ENCODE measurements at places on chromosomes 13 and 19.

DNA sequence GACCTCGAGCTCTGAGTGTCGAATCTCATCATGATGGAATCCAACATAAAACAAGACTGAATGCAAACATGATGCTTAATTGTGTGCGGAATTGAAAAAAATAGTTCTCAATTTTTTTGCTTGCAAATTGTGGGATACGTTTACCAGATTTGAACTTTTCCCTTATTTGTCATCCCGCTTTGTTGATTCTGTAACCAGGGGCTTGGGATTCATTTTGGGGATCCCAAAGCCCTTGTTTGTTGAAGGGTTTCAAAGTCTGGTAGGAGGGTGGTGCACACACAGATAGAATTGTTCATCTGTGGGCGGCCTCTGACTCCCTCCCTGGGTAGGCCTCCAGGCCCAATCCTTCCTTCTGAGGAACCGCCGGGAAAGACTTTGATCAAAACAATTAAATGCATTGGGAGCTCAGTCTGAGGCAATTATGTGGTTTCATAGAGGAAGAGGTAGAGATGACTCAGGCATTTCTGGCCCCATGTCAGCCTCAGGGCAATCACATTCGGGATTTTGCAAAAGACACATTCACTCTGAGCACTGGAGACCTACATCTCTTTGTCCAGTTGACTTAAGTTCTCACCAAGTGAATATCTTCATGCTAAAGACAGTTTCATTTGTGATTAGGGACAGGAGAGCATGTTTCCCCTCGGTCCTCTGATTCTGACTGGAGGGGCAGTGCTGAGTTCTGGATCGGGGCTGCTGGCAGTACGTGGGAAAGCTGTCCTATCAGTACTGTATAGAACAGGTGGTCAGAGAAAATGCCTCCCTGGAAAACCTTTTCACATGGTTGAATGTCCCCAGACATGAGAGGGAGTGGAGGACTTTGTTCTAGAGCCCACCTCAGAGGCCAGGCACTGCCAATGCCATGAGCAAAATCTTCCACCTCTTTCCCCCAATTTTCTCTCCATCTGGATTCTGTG is 27.8 kb upstream of the IGFL4 start:
- no peak for DNase-seq

DNA sequence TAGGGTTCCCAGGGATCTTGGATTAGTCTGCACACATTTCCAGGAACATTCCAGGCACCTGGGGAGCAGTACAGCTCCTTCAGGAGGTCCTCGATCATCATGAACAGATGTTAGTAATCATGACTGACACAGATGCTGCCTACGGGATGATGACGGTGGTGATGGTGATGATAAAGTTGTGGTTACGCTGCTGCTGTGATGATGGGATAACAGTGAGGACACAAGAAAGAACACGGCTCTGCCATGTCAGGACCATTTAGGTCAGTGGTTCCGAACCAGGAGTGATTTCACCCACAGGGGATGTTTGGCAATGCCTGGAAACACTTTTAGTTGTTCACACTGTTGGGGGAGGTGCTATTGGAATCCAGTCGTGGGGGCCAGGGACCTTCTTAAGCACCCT is 1193.0 kb downstream of the UQCRFS1 start:
- DNase-seq: no peak

DNA sequence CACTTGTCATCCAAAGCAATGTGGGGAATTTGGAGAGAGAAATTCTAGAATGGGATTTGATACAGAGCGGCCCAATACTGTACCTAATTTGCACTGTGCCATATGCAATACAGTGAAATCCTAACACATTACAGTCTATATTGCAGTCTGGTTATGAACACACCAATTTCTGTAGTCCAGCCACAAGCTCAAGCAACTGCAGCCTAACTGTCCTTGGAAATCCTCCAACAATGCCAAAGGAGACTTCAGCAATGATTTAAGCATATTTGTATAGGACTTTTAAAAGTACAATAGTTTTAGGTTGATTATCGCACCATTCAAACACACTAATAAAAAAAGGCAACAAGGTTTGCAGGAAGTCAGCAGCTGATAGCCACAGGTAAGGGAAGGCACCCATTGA is 17.3 kb downstream of the DIAPH3 start:
- DNase-seq: peak; percentile 26

DNA sequence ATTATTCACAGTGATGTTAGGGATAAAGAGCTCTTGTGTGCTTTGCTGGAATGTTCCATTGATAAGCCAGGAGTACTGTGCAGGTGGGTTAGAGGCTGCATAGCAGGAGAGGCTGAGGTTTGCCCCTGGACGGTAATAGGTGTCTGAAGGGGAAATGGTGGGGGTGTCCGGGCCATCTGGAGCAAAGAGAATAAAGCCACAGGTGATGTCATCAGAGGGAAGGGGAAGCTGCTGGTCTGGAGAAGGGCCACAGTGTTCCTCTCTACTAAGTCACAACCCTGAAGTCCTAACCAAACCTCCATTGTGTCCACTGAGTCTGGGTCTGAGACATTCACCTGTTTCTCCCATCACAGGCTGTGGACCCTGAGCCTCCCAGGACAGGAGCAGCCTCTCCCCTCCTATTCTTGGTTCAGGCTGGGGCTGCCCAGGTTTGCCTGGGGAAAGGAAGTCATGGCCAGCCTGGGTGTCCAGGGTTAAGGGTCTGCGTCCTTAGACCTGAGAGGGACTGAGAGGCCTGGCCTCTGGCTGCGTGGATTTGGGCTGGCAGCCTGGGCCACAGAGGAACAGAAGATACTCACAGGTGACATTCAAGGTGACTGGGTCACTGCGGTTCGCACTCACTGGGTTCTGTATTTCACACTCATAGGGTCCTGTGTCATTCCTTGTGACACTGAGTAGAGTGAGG is 6.8 kb downstream of the CEACAM1 start:
- no peak for DNase-seq

DNA sequence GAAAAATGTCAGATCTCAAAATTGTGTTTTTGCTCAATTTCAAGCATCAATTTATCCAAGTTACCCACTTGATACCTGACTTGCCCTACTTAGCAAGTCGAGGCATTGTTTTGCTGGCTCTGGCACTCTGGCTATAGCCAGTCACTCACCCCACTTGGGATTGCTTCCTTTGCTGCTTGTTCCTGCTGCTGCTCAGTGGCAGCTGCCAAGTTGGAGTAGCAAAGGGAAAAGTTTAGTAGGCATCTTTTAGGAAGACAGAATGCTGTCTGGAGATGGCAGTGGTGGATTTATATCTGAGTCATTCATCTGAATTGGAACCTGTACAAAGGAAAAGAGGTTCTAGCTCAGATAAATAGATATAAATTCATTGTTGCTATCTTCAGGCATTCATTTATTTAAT is 41.2 kb downstream of the PCCA start:
- DNase-seq: no peak

DNA sequence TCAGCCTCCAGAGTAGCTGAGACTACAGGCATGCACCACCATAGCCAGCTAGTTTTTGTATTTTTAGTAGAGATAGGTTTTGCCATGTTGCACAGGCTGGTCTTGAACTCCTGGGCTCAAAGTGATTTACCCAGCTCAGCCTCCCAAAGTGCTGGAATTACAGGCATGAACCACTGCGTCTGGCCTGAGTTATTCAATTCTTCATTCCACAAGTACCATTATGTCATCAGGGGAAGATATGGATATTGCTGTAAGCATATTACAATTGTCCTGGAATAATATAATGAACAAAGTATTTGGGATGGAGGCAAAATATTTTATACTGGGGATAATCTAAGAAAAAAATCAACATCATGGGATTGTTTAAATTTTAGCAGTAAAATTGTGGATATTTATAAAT is 646.0 kb upstream of the SLITRK6 start:
- DNase-seq: no peak

GRCh38 chr19:1222394-1222793 is 15.4 kb downstream of the CBARP start:
- DNase-seq: no peak

- no peak for DNase-seq
These were observed 2.4 kb downstream of the LILRA5 start for GRCh38 chr19:54310543-54310942.

GRCh38 chr13:39670445-39670844 is 15.0 kb downstream of the COG6 start:
- peak; percentile 23 for DNase-seq

DNA sequence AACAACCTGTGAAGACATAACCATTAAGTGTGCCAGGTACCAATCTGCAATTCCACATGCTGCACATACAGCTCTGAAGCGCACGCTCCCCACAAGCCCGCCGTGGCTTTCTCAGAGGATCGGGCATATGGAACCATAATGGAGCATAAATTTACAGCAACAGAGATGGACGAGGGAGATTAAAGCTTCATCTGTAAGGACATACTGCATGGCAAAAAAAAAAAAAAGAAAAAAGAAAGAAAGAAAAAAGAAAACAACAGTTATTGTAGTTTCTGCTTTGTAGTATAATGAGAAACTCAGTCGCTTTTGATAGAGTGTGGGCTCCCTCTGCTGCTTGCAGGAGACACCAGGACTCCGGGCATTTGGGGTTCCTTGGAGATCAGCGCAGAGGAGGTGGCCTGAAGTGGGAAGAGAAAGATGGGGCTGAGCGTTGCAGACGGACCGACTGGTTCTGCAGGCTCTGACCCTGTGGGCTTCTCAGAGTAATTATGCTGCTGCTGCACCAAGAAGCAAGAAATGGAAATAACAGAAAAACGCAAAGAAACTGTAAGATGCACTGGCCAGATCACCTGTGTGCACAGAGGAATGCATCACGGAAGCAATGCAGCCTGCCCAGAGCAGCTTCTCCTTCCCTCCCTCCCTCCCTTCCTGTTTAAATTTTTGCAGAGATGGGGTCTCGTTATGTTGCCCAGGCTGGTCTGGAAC is 10.8 kb upstream of the PDCD5 start:
- DNase-seq: peak; percentile 65

GRCh38 chr19:32265995-32266394 is 79.4 kb upstream of the ZNF507 start:
- no peak for DNase-seq

DNA sequence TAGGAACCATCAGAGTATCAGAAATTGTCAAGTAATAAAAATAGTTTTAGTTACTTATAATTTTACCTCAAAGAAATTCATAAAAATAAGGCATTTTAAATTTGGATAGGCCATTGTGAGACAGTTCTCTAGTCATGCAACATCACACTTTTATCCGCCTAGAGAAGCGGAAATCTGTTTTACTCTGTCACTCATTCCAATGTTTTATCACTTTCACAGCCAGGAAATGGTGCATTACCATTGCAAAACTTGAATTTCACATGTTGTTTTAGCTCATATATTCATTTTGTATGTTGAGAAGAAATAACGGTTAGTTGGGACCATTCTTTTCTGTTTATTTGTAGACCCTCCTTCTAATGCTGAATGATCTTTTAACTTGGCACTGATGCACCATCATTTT is 427.2 kb downstream of the GPC6 start:
- DNase-seq: no peak

- DNase-seq: no peak
These were observed 36.7 kb downstream of the DOCK9 start for GRCh38 chr13:98941126-98941525.

GRCh38 chr13:30440910-30441703 is 18.8 kb downstream of the UBE2L5 start:
- DNase-seq: no peak

- DNase-seq: no peak
These were observed 20.6 kb downstream of the EXOC3L2 start for GRCh38 chr19:45224645-45225044.

- no peak for DNase-seq
These were observed 10.8 kb downstream of the RASA3 start for GRCh38 chr13:114121496-114122126.

GRCh38 chr19:18590273-18591272 is 2.0 kb downstream of the REX1BD start:
- DNase-seq: peak; percentile 66

DNA sequence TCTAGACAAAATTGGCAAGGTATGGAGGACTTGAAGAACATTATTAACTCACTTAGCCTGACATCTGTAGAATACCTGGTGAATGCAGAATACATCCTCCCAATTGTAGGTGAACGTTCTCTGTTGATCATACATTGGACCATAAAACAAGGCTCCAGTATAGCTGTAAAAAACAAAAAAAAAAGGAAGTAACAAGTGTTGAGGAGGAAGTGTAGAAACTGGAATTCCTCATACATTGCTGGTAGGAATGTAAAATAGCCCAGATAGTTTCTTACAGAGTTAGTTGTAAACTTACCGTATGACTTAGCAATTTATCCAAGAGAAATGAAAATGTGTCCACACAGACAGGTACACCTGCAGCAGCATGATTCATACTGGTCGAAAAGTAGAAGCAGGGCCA is 44.8 kb downstream of the TSSK6 start:
- DNase-seq: no peak

- DNase-seq: no peak
These were observed 16.2 kb downstream of the NUMBL start for GRCh38 chr19:40674291-40674690.

DNA sequence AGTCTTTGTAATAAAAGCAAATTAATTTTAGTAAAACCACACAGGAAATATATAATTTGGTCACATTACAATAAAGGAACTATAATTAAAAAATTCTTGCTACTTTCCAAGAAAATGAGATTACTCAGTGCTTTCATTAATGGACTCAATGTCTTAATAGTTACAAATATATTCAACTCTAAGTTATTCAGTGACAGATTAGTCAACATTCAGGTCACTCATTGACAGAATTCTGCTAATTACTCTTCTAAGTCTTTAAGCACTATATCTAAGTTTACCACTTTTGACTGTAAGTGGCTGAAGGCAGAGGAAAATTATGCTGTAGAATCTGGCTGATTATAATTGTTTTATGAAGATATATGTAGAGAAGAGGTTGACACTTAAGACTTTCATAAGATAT is 1365.0 kb downstream of the EFNB2 start:
- no peak for DNase-seq

DNA sequence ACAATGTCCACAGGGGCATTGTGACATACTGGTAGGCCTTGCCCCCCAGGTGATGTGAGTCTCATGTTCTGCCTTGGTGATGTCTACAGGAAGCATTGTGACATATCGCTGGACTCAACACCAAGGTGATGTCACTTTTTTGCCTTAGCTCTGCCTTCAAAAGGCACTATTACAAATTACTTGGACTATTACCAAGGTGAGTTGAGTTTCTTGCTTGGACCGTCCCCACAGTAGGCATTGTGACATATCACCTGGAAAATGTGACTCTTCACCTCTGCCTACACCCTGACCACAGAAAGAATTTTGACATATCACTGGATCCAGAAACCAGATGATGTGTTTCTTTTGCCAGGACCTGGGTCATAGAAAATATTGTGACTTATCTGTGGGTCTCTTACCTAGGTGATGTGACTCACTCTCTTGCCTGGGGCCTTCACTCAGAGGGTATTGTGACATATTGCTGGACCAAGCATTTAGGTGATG is 60.6 kb upstream of the ZNF724 start:
- no peak for DNase-seq

DNA sequence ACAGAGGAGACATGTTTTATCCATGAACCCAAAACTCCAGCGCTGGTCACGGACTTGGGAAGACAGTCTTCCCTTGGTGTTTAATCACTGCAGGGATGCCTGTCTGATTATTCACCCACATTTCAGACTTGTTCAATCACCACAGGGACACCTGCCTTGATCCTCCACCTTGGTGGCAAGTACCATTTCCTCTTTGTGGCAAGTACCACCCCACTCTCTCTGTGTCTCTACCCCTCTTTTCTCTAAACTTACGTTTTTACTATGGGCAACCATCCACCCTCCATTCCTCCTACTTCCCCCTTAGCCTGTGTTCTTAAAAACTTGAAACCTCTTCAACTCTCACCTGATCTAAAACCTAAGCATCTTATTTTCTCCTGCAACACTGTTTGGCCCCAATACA is 16.8 kb downstream of the ZNF83 start:
- DNase-seq: no peak

GRCh38 chr13:71087432-71087831 is 779.6 kb downstream of the DACH1 start:
- no peak for DNase-seq

Data from erythroblast (primary cell).